Gastrocnemius medialis (tissue), 4 donors: ENCODE measurements at places on chromosomes 11 and 22.

DNA sequence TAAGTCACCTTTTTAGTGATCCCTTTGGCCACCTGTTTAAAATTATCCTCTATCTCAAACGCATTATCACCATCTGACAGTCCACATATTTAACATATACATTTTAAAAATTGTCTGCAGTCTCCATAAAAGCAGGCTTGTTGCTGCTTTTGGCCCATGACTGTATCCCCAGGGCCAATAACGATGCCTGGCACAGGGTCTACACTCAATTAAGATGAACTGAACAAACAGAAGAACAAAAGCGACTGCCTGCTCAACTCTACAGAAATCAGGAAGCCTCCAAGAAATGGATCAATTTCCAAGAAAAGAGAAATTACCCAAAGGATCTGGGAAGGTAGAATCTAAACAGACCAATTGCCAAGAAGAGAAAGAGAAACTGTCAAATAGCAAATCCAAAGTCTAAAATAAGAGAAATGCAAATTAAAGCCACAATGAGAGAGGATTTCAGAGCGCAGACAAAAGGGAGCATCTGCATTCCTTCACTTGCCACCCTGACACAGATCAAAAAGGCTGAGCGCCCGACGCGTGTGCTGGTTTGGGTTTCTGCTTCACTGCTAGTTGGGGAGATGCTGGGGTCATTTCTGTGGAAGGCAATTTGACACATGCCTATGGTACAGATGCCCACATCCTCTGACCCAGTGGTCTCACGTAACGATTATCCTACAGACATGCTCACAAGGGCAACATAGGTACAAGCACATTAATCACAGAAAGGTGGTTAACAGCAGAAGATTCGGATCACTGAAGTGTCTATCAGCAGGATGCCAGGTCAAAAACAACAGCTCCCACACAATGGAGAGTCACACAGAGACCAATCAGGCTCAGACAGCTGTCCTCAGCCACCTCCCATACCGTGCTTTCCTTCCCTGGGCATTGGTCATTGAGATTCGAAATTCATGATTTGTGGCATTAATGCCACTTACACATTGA lies 55.9 kb downstream of the SHISAL1 start:
- H3K27me3 ChIP-seq: peaks cover 4% of the 10 kb centered on the region
- no peak overlapping the region for H3K4me3 ChIP-seq
- H3K36me3 ChIP-seq: no peaks in the 10 kb centered on the region

DNA sequence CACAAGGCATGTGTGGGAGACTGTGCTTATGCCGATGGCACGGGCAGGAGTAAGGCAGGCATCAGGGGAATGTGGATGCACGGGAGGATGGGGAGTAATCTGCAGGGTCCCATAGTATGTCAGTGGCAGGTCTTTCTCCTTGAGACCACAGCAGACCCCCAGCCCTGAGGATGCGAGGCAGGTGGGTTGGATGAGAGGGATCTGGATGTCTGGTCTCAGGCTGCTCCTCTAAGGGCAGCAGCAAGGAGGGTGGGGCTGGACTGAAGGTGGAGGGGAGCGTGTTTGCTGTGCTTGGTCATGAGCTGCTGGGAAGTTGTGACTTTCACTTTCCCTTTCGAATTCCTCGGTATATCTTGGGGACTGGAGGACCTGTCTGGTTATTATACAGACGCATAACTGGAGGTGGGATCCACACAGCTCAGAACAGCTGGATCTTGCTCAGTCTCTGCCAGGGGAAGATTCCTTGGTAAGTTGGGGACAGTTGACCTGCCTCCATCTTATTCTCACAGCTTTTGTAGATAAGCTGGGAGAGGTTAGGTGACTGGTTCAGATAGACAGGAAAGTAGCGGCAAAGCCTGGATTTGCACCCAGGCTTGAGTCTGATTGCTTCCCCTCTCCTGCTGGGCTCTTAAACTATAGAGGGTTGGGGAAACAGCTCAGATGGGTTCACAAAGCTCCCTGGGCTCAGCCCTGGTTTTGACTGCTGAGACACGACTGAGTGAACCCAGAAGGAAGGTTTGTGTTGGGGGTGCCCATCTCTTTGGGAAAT lies at the start of gene APOL1:
APOL1 (plus strand) TSS at position 380 of the 769 bp plus-strand sequence. CDS start 1,823 bp downstream, outside the sequence.
- peak within 1 kb of the TSS; percentile 45 for H3K4me3 ChIP-seq
- no peaks in the 10 kb centered on the region for H3K36me3 ChIP-seq
- DNase-seq: no peak
- H3K27me3 ChIP-seq: no peaks in the 10 kb centered on the region
- H3K4me1 ChIP-seq: peaks cover 5% of the 10 kb centered on the region
- H3K27ac ChIP-seq: peak within 1 kb of the TSS; percentile 77

- no peaks in the 10 kb centered on the region for H3K27me3 ChIP-seq
Observed at GRCh38 chr11:100719809-100720221, 32.7 kb downstream of the ARHGAP42 start.

GRCh38 chr11:79045018-79045799 lies 395.6 kb downstream of the TENM4 start:
- H3K36me3 ChIP-seq: no peaks in the 10 kb centered on the region
- DNase-seq: no peak
- H3K27me3 ChIP-seq: no peaks in the 10 kb centered on the region
- H3K27ac ChIP-seq: no peak overlapping the region

- H3K4me3 ChIP-seq: no peak overlapping the region
- no peaks in the 10 kb centered on the region for H3K36me3 ChIP-seq
- H3K27ac ChIP-seq: no peak overlapping the region
- H3K4me1 ChIP-seq: no peaks in the 10 kb centered on the region
Observed at GRCh38 chr11:69947793-69948255, 128.6 kb upstream of the FGF3 start.

DNA sequence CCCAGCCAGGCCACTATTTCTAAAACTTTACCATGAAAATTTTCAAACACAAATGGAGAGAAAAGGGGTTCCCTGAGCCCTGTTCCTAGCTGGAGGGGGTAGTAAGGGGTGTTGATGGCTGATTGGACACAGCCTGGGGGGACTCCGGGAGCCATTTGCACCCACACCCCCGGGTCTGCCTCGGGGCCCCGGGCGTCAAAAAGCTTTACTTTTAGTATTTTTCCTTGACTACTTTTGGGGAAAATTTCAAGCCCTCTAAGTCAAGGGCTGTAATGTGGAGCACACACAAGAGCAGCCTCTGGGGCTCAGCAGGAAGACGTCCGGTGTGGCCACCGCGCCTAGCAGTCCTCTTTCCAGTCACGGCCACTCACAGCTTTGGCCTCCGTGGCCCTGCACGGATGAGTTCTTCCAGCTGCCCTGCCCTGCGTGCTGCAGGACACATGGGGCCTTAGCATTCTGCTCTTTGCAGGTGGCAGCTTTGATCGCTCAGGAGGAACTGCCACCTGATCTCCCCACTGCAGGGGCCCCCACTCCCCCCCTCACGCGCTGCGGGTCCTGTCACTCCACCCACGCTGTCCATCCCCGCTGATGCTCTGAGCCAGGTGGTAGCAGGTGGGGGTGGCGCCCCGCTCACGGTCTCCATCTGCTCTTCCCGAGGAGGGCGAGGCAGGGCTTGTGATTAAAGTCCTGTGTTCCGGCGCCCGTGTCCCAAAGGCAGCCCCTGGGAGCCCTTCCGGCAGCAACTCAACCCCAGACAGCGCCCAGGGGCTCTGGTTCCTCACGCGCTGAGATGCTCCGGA lies 14.4 kb downstream of the RNH1 start:
- no peak overlapping the region for H3K4me3 ChIP-seq
- no peaks in the 10 kb centered on the region for H3K27me3 ChIP-seq
- H3K4me1 ChIP-seq: no peaks in the 10 kb centered on the region

DNA sequence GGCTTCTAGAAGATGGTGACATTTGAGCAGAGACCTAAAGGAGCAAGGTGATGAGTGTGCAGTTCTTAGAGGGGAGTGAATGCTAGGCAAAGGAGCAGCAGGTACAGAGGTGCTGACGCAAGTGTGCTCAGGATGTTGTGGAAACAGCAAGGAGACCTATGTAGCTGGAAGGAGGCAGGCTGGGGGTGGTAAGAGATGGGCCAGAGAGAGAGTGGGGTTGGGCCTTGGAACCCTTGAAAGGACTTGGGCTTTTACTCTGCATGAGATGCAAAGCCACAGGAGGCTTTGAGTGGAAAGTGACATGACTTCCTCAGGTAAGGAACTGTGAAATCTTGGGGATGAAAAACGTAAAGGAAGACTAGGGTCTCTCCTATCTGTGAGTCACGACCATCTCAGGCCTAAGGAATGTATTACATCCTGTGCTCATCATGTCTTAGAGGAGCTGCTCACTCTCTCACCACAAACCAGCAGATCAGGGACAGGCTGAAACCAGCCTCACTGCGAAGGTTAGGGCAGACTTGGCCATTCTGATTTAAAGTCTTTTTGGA lies 65.4 kb downstream of the MICAL2 start:
- no peak overlapping the region for H3K4me3 ChIP-seq
- H3K4me1 ChIP-seq: peaks cover 5% of the 10 kb centered on the region
- H3K27me3 ChIP-seq: no peaks in the 10 kb centered on the region
- H3K36me3 ChIP-seq: no peaks in the 10 kb centered on the region
- no peak overlapping the region for H3K27ac ChIP-seq

GRCh38 chr11:58647141-58647699 lies 24.8 kb downstream of the CNTF start:
- DNase-seq: no peak
- no peaks in the 10 kb centered on the region for H3K36me3 ChIP-seq
- H3K27ac ChIP-seq: no peak overlapping the region
- no peak overlapping the region for H3K4me3 ChIP-seq
